ENCODE measurements at places on chromosomes 13 and 19. TPM values are rescaled to one million over a fixed set of nuclear protein-coding genes. Genes with fewer than 3 reads are reported as not detected.
A peak's percentile ranks its signal among the peaks of the same experiment; 100 is the strongest.

DNA sequence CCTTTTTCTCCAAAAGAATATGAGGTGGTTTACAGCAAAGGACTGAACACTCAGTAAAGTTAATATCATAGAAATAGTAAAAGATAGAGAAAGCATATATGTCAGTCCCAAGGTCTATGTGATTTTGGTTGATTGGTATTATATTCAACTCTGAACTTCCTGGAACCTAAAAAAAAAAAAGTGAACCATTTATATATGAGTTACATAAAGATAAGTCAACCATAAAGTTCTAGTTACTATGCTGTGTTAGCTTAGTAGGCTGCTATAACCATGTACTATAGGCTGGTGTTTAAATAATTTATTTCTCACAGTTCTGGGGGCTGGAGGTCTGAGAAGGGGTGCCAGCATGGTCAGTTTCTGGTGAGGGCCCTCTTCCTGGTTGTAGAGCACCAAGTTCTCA is 475.6 kb downstream of the KLF12 start:
- no peak for DNase-seq

Gene SYT3
- not detected for total RNA-seq

Gene CHST8
- total RNA-seq = not detected

Gene CFAP97D2
- total RNA-seq = not detected

Gene POLR1G
- 9.6 TPM for total RNA-seq

- no peak for DNase-seq
Observed at GRCh38 chr13:83515268-83516015, 366.8 kb downstream of the SLITRK1 start.

Gene DCT
- total RNA-seq = not detected

Gene MAMSTR
- 3.9 TPM for total RNA-seq

DNA sequence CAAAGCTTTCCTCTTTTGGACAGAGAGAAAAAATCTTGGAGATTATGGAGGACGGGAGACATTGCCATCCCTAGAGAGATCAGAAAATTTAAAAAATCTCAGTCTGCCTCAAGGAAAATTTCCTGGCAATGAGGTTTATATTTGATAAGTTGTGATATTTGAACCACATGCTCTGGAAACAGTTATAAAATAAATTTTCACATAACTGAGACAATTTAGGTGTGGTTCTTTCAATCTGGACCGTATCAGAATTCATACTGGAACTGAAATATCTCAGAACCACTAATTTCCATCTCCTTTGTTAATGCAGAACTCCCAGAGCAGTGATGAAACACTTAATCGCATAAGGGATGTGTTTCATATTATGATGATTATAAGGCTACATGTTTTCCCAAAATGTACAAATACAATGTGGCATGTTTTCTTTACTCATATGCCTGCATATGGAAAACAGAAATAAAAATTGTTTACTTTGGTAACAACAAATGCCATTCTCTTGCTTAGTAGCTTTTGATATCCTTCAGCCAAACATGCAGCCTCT is 13.7 kb downstream of the UBE2L5 start:
- DNase-seq = no peak

GRCh38 chr19:48319647-48320541 is 5.5 kb upstream of the EMP3 start:
- peak; percentile 57 for DNase-seq

DNA sequence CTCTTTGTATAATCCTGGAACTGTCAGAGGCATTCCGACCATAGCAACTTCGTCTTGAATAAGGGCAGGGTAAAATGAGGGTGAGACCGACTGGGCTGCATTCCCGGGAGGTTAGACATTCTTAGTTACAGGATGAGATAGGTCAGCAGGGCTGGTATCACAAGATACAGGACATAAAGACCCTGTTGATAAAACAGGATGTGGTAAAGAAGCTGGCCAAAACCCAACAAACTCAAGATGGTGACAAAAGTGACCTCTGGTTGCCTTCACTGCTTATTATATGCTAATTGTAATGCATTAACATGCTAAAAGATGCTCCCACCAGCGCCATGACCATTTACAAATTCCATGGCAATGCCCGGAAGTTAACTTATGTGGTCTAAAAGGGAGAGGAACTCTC is 27.7 kb upstream of the MBNL2 start:
- peak; percentile 98 for DNase-seq

Gene LRRC25
- total RNA-seq = not detected

Gene NLRP5
- not detected for total RNA-seq

GRCh38 chr19:38043649-38044144 is 136.7 kb downstream of the SIPA1L3 start:
- no peak for DNase-seq

DNA sequence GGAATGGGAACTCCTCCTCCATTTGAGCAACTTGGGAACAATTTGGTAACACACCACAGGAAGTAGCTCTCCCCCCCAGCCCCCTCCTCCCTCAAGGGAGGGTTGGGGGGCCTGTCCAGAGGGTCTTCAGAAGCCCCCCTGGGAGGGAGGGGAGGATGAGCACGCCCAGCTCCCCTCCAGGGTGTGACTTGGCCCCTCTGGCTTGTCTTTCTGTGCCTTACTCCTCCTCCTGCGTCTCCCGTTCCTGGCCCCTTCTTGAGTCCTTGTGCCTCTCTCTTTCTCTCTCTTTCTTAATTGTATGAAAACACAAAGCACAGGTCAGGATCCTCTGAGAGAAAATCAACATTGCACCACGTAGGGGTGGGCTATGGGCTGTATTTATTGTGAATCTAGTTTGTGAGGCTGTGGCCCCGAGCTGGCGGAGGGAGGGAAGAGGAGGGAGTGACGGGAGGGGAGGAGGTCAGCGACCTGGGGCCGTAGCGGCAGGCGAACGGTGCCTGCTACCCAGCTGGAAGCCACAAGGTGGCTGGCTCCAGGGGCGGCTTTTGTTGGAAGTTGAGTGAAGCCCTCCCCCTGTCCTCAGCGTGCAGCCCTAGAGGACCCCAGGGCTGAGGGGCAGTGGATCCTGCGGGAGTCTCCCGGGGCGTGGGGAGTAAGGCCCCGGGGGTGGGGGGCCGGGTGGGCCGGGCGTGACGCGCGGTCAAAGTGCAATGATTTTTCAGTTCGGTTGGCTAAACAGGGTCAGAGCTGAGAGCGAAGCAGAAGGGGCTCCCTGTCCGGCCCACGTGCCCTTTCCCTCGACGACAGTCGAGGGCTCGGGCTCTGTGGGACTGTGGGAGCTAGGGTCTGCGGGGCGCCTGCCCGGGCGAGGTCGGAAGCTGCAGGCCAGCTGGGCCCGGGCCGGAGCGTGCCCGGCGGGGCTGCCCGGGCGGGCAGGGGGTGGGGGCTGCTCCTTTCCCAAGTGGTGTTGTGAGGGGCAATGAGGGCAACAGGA is 6.4 kb downstream of the LYL1 start:
- no peak for DNase-seq

DNA sequence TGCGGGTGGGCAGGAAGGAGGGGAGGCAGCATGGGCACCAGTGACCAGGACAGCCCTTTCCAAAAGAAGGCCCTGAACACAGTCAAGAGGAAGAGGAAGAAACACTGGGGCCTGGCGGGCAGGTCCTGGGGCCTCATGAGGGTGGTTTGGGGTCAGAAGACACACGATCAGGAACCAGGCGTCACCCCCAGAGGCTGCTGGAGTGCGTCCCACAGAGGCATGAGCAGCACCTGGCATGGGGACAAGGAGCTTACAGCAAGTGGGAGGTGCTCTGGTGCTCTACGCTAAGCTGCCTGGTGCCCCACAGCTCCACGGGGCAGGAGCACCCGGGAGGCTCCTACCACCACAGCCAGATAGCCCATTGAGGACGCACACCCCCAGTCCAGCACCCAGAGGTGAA is 20.0 kb downstream of the ELL start:
- no peak for DNase-seq

Gene ZNF83
- total RNA-seq = 60.6 TPM

- DNase-seq = no peak
Observed at GRCh38 chr13:49450105-49450819, 6.2 kb downstream of the SETDB2 start.

Gene MAP2K2
- total RNA-seq = 160 TPM

Gene GNG7
- total RNA-seq = 2.8 TPM

GRCh38 chr19:35913589-35913988 is 5.5 kb upstream of the TYROBP start:
- no peak for DNase-seq

GRCh38 chr19:30393729-30394480 is 21.7 kb downstream of the ZNF536 start:
- no peak for DNase-seq

DNA sequence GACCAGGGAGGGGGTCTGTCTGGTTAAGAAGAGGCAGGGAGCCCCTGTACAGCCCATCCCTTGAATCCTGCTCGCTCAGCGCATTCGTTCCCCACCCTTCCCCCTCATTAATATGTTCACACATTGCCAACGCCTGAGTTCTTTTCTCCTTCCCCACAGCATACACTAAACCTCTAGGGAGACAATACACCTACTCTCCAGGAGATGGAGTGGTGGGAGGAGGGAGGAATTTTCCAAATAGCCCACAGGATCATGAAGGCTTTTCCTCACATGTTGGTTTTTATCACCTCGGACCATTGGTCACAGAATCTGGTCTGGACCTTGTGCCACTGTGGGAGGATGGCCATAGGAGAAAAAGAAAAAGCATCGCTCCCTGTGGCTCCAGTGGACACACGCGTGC is 294.9 kb downstream of the SHISA2 start:
- DNase-seq = no peak

DNA sequence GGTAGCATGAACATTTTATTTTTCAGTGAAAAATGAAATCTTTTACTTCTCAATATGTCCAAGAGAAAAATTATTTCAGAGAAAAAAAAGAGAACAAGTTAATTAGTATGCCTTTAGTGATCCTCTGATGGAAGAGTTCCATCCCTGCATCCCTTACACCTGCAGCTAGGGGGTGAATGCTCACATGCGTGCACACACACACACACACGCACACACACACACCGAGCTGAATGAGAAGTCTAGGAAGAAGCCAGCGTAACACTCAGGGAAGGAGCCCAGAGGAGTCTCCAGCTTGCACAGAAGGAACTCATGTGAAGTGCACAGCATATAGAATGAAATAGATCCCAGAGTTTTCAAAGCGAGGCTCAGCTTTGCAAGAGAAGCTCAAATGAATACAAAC is 510.5 kb downstream of the IRS2 start:
- DNase-seq = no peak

- no peak for DNase-seq
Observed at GRCh38 chr19:41309180-41310032, 566 bp upstream of the CCDC97 start.

DNA sequence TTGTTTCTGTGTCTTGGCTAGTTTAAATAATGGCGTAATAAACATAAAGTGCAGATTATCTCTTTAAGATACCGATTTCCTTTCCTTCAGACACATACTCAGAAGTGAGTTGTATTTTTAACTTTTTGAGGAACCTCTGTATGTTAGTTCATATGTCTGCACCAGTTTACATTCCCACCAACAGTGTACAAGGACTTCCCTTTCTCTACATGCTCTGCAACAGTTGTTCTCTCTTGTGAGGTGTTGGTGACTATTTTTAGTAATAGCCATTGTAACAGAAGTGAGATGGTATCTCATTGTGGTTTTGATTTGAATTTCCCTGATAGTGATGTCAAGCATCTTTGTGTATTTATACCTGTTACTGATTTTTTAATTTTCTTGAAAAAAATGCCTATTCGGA is 418.6 kb downstream of the UQCRFS1 start:
- no peak for DNase-seq

DNA sequence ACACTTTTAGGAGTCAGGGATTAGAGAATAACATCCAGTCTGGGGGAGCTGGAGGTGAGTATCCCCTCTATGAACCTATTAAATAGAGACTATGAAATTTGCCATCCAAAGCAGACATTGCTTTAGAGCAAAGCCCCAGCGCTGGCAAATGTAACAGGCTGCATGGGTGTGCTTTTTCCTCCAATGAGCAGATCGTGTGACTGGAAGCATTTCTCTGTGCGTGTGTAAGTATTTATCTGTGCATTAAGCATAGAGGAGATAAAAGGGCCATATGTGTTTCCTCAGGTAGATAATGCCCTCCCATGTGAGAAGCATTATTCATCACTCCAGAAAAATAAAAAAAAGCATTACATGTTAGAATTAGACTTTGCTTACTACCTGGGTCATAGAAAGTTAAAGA is 924 bp downstream of the TNFSF13B start:
- no peak for DNase-seq

DNA sequence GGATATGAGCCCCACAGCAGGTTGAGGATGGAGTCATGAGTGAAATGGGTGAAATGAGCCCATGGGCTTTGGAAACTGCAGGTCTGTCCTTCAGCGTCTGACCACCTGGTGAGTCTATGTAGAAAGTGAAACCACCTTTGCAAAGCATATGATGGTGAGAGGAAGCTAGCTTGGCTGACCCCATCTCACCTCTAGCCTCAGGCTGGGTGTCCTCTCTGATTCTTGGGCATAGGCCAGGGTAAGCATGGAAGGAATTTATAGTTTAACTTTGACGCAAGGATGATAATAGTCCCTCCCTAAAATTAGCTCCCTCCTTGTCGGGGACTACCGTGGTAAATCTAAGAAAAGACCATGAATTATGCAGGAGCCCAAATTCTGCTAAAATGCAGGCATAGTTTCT is 16.8 kb upstream of the PSG9 start:
- DNase-seq = peak; percentile 60

Gene PCDH8
- total RNA-seq = not detected

Gene TYROBP
- total RNA-seq = not detected

Gene SDHAF1
- total RNA-seq = 22.4 TPM

DNA sequence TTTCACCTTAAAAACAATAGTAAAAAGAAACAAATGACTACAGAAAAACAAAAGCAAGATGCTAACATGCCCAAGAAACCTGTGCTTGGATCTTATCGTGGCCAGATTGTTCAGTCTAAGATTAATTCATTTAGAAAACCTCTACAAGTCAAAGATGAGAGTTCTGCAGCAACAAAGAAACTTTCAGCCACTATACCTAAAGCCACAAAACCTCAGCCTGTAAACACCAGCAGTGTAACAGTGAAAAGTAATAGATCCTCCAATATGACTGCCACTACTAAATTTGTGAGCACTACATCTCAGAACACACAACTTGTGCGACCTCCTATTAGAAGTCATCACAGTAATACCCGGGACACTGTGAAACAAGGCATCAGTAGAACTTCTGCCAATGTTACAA is 6.0 kb downstream of the CKAP2 start:
- no peak for DNase-seq

Gene RASGRP4
- not detected for total RNA-seq

GRCh38 chr13:78393286-78394142 is 209.8 kb downstream of the POU4F1 start:
- no peak for DNase-seq

DNA sequence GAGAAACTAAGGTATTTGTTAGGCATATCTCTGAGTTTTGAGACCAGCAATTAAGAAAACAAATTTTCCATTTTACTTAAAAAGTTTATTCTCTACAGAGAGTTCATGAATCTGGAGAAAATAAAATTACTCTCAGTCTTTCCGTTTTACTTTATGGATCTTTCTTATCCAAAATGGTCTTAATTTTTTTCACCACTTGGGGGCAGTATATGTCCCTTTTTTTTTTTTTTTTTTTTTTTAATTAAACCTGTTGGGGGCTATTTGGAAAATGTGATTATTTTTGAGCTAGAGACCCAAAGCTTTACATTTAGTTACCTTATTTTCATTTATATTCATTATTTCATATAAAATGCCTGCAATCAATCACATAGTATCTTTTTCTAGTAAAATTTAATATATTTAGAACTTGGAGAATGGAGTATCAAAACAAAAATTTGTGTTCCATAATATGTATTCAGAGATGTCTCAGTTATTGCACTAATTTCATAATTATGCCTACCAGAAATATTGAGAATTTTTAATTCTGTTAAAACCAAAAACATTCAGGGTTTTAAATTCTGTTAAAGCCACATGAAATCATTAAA is 27.1 kb downstream of the PIBF1 start:
- DNase-seq = no peak

Gene OR10H2
- not detected for total RNA-seq
